Stimulated activated CD4-positive, alpha-beta T cell treated with anti-CD3 and anti-CD28 coated beads, Interleukin-1b, Interleukin-23, amount 100 ng/mL, for 4 hours (primary cell): ENCODE measurements at places on chromosomes 12 and 14.

- no peak for DNase-seq
Measured at GRCh38 chr12:18429366-18429765, 168.0 kb downstream of the PIK3C2G start.

GRCh38 chr14:69423279-69423678 lies 24.8 kb downstream of the SLC39A9 start:
- no peak for DNase-seq

- no peak for DNase-seq
Measured at GRCh38 chr14:68307790-68308168, 485.1 kb downstream of the ZFP36L1 start.

- DNase-seq = no peak
Measured at GRCh38 chr12:121388421-121388981, 11.4 kb upstream of the RNF34 start.

- no peak for DNase-seq
Measured at GRCh38 chr14:57865066-57865402, 858 bp downstream of the SLC35F4 start.

- no peak for DNase-seq
Measured at GRCh38 chr14:33460164-33460563, 490.7 kb downstream of the EGLN3 start.

DNA sequence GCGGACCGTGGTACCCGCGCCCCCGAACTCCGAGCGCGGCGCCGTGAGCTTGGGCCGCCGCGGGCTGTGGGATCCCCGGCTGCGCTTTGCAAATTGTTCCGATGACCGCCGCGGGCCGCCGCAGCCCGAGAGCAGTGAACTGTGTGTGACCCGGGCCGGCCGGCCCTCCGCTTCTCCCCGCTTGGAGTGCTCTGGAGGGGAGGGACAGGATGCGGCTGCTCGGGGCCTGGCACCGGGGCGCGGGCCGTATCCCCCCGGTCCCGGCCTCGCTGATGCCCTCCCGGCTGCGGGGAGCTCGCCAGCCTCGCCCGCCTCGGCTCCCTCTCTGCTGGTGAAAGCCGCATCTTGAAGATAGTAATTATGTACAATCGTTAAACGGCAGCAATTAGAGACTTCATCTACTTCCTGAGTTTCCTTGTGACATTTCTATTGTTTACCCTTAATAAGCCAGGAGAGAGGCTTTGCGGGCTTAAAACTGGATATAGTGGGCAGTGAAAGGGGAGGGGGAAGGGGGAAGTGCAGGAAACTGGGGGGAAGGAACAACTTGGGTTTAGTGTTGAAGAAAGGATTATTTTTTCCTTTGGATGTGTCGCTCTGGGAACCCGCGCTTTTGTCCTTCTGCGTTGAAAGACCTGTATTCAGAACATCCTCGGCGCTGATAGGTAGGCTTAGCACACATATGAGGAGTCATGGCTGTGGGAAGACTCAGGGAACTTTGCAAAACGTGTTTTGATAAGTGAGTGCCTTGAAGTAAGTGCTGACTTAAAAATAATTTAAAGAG lies 1.2 kb downstream of the PELI2 start:
- DNase-seq = no peak

GRCh38 chr14:96934638-96935330 lies 137.6 kb downstream of the VRK1 start:
- no peak for DNase-seq

- DNase-seq = no peak
Measured at GRCh38 chr12:19896041-19896440, 456.7 kb downstream of the AEBP2 start.

- no peak for DNase-seq
Measured at GRCh38 chr14:76237349-76237990, 85.7 kb downstream of the GPATCH2L start.

DNA sequence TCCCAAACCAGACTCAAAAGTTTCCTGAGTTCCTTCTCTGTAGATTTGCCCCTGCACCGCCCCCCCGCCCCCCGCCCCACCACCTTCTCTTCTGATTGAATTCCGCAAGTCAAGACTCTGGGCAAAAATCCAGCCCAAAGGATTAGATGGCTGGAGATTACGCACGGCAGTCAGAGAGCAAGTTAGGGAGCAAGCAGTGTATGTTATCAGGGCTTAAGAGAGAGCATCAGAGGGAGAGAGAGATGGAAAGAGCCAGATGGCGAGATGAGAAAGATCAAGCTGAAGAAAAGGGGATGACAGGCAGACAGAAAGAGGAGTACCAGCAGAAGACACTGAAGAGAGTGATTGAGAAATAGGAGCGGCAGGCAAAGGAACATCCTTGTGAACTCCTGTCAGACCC lies 13.9 kb upstream of the ANKRD33 start:
- no peak for DNase-seq

DNA sequence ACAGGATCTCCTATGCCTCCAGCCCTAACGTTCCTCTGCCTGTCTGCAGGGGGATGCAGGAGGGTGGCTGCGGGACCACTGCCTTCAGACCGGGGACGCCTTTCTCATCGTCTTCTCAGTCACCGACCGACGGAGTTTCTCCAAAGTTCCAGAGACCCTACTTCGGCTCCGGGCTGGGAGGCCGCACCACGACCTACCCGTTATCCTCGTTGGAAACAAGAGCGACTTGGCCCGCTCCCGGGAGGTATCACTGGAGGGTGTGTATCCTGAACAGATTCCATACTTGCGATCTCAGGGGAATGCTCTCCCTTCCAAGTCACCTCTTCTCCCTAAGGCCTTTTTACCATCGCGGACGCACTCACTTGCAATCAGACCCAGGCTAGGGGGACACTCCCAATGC lies 3.0 kb downstream of the REM2 start:
- no peak for DNase-seq

- no peak for DNase-seq
Measured at GRCh38 chr14:68506021-68506644, 286.7 kb downstream of the ZFP36L1 start.

DNA sequence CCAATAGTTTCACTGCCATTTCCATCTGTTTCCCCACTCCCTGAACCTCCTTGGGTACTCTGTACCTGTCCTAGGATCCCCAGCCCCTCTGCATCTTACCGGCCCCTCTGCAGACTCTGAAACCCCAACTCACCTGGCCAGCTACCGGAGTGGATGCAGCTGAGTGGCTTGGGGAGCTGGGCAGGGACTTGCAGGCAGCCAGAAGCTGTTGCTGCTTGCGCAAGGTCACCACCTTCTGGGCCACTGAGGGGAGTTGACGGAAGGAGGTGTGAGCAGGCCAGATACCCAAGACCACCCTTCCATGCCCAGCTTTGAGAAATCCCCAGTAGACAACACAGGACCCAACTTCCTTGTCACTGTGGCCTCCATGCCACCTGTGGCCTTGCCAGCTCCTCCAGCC lies 6.3 kb downstream of the AGAP2 start:
- DNase-seq = no peak

DNA sequence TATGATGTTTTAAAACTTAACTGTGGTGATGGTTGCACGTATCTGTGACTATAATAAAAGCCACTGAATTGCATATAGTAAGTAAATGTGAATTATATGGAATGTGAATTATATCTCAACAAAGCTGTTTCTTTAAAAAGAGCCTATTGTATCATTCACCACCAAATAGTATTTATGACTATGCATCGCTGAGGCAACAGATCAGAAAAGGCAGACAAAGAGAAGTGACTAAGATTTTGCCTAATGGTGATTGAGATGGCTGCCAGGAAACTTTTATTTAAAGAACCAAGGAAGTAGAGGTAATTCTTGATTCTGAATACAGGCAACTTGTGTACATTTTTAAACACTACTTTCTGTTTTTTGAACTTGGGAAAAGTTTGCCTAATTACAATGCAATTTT lies 31.7 kb downstream of the DHRS7 start:
- DNase-seq = no peak

DNA sequence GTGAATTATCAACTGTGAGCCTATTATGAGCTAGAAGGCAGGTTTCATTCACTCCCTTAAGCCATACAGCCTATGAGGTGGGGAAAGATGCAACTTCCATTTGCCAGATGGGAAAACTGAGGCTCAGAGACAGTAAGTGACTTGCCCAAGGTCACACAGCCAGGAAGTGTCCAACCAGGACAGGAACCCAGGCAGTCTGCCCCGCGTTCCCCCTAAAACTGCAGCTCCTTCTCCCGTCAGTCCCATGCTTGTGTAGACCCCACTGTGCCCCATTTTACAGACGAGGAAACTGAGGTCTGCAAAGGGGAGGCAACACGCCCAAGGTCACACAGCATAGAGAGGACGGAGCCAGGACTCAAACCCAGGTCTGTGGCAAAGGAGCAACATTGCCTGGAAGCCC lies 50.6 kb downstream of the NCOR2 start:
- no peak for DNase-seq

- DNase-seq = no peak
Measured at GRCh38 chr14:64159588-64159987, 134.6 kb downstream of the ESR2 start.

DNA sequence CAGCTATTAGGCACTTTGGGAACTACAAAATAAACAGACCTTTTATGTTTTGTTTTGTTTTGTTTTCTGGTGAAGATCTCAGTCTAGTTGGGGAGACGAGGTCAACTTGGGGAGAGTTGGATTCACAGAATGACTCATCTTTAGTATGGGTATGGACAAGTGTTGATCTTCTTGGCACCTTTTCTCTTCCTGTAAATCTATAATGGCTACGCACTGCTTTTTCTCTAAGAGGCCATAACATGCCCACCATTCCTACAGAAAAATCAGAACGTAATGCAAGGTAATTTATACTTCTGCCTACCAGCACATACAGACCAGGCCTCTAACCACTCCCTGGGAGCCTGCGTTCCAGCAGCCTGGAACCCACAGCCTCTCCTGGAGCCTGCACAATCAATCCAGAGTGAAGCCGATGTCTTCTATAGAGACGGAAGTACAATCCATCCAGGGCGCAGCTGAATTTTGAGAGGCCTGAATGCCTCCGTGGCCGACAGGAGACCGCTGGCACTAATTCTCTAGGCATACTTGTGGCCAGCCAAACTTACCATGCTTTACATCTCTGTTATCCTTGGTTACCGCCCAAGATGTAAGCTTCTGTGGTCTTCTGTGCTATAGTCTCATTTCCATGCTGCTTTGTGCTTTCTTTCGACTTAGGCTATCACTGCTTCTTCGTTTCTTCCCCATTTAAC lies 717 bp downstream of the PPHLN1 start:
- DNase-seq = no peak

GRCh38 chr14:89956661-89957009 lies 908 bp downstream of the TDP1 start:
- DNase-seq = no peak

DNA sequence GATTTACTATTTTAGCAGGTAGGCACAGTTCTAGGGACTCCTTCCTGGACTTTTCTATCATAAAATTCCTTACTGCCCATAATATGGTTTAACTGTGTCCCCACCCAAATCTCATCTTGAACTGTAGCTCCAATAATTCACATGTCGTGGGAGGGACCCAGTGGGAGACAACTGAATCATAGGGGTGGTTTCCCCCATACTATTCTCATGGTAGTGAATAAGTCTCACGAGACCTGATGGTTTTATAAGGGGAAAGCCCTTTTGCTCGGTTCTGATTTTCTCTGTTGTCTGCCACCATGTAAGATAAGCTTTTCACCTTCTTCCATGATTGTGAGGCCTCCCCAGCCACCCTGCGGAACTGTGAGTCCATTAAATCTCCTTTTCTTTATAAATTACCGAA lies 10.0 kb upstream of the ETV6 start:
- DNase-seq = no peak

DNA sequence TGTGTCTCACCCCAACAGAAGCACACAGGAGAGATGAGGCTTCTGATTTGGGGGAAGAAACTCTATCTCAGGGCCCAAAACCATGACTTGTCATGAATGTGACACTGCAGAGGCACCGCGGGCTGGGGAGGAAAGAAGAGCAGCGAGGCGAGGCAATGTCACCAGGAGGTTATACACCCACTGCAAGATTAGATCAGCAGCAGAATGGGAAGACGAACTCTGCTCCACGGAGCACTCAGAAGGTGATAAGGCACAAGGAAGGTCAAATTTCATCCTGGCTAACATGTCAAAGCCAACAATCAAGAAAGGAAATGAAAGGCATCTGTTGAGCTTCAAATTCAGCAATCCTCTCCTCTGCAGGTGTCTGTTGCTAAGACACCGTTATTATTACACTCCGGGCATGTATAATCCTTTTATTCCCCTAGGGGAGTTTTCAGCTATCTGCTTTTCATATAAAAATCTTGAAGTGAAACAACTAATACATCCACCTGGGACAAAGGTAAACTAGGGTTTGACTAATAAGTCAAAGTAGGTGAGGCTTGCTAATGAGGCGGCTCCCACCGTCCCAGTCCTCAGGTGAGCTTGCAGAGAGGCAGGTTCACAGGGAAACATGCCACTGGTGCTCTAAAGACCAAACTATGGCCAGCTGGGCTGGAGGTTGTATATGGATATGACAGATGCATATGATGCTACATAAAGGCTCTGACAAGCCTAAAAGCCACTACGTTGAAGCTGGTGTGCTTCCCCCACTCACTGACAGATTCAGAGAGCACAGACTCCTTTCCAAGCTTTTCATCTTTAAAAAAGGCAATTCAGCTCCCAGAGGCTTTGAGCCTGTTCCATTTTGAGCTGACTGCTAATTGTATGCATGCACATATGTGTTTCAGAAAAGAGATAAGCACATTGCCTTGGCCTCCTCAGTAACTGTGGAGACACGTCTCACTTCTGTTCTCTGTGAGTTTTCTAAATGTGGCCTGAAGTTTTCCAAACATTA lies 221.2 kb downstream of the NELL2 start:
- no peak for DNase-seq

GRCh38 chr12:109910969-109911348 lies 10.9 kb downstream of the TCHP start:
- no peak for DNase-seq
